ENCODE measurements at places on chromosomes 5 and 9.

DNA sequence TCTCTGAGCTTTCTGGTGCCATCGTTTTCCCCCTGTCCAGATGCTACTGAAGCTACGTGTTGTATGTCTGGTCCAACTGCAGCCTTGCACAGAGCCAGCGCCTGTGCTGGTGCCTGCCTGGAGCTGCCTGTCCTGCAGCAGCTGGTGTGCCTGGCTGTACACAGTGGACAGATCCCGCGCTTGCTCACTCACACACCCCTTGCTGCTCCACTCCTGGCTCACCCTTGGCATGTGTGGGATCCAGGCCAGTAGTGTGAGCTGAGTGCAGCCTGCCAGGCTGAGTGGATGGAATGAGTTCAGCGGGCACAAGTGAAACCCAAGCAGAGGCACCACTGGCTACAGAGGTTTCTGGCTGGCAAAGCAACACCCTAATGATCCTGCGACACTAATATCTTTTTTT, 40.4 kb downstream of the FER start:
- DNase-seq = no peak

DNA sequence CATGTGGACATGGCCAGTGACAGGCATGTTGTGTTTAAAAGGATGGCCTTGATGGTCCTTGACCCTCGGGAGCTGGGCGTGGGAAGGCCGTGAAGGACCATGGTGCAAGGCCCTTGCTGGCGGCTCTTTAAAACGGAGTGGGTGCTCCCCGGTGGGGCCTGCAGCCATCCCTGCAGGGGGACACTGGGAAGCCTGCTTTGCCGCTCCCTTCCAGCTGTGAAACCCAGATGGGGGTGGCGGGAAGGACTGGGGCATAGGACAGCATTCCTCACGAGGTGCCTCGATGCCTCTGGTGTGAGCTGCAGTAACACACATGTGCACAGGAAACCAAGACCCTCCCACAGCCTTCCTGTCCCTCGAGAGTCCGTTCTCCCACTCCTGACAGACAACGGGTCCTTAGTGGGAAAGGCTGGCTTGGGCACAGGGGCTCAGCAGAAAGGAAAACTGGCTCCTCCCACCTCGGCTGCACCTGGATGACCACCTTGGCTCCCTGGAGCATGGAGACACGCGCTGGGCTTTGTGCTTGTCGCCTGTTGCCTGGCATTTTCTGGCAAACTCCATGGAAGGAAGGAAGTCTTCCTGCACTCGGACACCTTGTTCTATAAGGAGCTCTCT, 30.3 kb upstream of the IRX4 start:
- DNase-seq = no peak

DNA sequence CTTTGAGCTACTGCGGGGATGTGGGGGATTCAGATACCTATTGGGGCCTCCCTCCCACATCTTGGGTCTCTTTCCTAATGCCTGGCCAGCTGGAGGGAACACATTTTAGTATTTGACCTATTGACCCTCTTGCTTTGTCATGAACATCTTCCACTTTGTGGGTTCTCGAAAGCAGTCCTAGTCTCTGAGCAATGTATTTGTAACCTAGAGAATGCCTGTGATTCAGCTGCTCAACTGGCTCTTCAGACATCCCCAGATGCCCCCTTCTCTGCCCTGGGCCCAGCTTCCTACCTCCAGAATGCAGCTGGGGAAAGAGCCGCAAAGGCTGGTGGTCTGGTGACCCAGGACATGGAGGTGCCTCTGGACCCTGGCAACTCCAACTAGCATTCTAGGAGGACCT, 32.2 kb downstream of the APTX start:
- DNase-seq = peak; percentile 27

DNA sequence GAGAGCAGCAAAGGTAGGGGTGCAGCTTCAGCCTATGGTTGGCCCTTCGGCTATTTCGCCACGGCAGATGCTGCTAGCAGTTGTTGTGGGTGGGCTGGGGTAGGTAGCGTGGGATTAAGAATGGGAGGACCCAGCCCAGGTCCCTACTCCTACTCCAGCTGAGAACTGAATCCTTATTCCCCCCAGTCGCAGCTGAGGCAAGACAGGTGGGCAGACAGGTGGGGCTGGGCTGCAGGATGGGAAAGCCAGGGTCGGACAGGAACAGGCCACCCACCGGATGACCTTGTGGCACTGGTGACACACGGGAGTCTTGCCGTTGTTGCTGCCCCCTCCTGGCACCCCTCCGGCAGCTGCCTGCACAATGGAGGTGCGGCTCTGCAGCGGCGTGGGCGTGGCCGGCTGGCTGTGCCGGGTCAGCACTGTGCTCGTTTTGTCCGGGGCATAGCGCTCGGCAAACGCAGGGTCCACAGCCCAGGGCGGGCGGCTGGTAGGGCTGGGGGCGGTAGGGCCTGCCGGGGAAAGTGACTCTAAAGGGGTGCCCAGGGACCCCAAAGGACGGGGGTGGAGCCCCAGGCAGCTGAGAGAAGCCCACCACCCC, 8.2 kb downstream of the PDLIM7 start:
- no peak for DNase-seq

- DNase-seq = no peak
These were observed 115.8 kb upstream of the KIF2A start for GRCh38 chr5:62190173-62190572.

GRCh38 chr9:78472111-78472510, 175.2 kb downstream of the PSAT1 start:
- no peak for DNase-seq

- DNase-seq = no peak
These were observed 17.6 kb downstream of the NSUN2 start for GRCh38 chr5:6615034-6615815.

GRCh38 chr9:80500300-80500699, 928.5 kb downstream of the TLE4 start:
- no peak for DNase-seq

DNA sequence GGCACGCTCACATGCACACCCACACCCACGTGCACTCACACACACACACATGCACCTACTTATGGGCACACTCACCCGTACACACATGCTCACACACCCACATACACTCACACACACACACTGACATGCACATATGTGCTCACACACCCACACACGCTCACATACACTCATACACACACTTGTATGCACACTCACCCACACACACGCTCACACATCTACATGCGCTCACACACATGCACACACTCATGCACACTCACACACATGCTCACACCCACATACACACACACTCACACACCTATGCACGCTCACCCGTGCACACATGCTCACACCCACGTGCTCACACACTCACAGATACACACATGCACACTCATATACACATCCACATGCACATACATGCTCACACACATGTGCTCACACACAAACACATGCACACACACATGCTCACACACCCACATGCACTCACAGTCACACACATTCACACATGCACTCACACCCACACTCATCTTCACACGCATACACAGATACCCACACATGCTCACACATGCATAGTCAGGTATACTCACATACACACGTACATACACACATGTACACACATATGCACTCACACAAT, 138.3 kb downstream of the OLFM1 start:
- no peak for DNase-seq

- no peak for DNase-seq
These were observed 150.5 kb downstream of the CDH6 start for GRCh38 chr5:31343946-31344345.

GRCh38 chr5:119453040-119453373, 710 bp downstream of the HSD17B4 start:
- no peak for DNase-seq

DNA sequence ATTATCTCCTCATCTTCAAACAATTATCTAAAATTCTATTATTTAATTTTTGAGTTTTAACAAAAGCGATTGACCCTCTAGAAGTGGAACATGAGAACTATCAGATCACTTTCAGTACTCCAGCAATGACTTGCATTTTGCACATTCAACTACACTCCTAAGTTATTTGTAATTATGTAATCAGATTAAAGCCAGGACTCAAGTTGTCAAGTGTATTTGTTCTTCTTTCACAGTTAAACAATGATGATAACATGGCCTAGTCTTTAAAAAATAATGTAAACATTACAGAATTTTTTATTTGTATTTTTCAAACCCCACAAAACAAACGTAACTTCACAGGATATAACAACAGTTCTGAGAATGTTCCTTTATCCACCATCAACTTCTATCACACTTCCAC, 2148.9 kb upstream of the ACO1 start:
- no peak for DNase-seq

GRCh38 chr9:24413651-24414050, 132.0 kb downstream of the IZUMO3 start:
- DNase-seq = no peak

DNA sequence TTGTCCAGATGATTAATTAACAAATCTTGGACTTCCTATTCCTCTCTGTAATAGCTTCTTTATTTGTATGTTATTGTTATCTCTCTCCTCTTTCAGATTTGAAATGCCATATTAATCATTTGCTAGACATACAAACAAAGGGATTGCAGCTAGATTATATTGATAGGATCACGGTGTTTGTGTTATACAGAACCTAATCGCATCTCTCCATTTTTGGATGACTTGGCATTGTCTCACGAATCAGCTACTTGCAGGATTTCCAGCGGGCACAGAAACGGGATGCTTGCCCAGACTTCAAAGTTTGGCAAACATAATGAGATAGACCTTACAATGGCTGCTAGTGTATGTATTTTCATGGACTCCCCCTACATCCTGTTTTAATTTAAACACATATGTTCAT, 368.1 kb downstream of the TLE4 start:
- no peak for DNase-seq

GRCh38 chr5:136200761-136201160, 7.8 kb upstream of the SMIM32 start:
- DNase-seq = no peak

GRCh38 chr5:374631-375335, 53.3 kb downstream of the AHRR start:
- no peak for DNase-seq

Data from NT2/D1 (cell line).